ENCODE measurements at places on chromosomes 1 and 21.

DNA sequence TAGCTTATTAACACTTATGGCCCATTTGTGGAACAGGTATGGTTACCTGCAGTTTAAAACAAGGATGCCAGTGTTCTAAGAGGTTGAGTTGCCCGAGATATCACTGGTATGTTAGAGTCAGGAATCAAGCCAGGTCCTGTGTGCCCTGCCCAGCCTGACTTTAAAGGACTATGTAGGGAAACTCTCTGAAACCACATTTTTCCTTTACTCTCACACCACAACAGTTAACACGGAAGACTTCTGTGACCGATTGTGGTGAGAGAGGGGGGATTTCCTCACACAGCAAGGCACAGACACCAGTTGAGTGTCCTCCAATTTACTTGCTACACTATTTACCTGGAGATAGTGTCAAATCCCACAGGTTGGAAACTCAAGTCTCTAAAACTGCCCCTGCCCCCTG, 47.8 kb downstream of the UCK2 start:
- peak; percentile 12 for DNase-seq

DNA sequence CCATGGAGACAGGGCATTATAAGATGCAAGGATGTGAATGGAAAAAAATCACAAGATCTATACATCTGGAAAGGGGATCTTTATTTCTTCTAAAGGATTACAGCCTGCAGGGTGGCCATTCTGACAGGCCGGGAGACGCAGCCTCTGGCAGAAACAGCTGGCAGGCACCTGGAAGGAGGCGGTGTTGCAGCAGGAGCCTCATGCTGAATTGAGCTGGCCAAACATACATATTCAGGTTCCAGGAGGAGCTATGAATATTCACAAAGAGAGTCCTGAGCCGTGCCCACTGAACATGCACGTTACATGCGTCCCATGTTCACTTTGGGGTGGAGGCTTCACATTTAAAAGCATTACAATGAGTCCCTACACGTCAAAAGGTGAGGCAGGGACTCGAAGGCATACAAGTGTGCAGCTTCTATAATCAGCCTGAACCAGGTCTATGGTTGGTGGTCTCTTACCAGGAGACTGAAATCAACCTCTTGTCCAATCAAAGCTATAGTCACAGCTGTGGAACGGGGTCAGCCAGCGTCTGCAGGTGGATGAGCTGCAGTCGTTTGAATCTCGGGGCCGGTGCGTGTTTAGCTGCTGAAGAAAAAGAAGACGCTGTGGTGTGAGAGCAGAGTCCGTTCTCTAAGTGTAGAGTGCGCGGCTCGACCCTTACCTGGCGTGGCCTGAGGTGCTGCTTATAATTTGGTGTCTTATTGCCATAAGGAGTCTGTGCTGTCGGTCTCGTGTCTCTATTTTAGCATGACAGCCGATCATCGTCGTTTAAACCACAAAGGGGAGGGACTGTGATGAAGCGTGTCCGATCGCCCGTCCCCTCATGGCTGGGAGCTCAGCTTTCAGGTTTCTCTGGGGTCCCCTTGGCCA, 183.0 kb downstream of the ETS2 start:
- DNase-seq, result no peak

- DNase-seq, result no peak
Measured at GRCh38 chr1:21804536-21804935, 7.5 kb upstream of the LDLRAD2 start.

DNA sequence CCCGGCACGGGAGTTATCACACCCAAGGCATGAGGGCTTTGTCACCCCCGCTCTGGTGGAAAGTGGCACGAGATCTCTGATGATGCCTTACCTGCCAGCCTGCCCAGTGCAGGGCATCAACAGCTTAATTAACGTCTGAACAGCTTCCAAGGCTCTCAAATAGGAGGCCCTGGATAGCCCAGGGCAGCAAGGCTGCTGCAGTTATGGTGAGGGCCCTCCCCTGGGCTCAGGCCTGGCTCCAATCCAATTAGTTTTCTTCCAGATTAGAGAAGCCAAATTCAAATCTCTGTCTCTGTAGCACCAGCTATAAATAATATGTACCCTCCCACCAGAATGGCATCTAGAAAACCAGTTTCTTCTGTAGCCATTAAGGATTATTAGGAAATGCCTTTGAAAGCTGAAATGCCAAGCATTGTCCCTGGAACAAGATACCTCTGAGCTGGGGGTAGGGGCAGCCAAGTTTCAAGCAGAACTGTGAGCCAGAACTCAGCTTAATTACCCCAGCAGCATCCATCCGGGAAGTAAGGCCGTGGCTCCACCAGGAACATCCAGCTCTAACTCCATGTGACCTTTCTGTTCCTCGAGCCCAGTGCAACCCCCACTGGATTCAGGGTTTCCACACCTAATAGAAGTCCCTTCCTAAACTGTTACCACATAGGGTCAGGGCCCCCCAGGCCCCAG, 12.5 kb downstream of the QSOX1 start:
- no peak for DNase-seq

GRCh38 chr1:7410156-7410555, 360.9 kb upstream of the VAMP3 start:
- DNase-seq, result no peak

- no peak for DNase-seq
Measured at GRCh38 chr1:17553975-17554700, 14.6 kb downstream of the ARHGEF10L start.

GRCh38 chr1:176656257-176656995, 193.5 kb downstream of the PAPPA2 start:
- no peak for DNase-seq

- DNase-seq, result peak; percentile 28
Measured at GRCh38 chr1:51564124-51564523, 45.1 kb upstream of the EPS15 start.

DNA sequence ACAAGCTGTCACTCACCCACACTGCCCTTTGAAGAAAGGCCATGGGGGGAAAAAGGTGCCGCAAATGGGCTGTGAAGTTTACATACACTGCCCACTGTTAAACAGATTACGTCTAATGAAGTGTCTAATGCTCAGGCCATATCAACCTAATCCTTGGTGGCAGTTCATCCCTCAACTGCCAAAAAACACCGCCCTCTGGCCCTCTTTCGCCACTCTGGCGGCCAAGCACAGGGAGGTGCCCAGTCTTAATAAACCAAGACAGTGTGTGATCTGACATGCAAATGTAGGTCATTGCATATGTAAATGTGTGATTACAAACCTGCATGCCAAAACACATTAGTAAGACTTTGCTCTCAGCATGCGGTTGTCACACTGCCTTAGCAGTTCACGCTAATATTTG, 89.5 kb downstream of the NEK7 start:
- no peak for DNase-seq

DNA sequence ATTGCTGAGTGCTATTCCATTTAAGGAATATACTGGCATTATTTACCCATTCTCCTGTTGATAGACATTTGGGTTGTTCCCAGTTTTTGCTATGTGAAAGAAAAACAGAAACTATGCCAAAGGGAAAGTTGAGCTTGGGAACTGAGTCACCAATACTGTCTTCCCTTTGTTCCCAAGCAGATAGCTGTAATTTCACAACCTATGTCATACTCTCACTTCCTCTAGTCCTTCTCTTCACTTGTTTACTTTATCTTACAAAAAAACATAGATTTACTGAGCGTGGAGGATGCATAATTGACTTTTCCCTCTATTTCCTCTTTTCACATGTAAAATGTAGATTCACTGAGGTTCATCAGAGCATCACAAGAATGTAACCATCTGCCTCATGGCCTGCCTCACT, 32.4 kb upstream of the PGBD5 start:
- no peak for DNase-seq

GRCh38 chr1:40363721-40364120, 9.8 kb upstream of the SMAP2 start:
- DNase-seq, result no peak

DNA sequence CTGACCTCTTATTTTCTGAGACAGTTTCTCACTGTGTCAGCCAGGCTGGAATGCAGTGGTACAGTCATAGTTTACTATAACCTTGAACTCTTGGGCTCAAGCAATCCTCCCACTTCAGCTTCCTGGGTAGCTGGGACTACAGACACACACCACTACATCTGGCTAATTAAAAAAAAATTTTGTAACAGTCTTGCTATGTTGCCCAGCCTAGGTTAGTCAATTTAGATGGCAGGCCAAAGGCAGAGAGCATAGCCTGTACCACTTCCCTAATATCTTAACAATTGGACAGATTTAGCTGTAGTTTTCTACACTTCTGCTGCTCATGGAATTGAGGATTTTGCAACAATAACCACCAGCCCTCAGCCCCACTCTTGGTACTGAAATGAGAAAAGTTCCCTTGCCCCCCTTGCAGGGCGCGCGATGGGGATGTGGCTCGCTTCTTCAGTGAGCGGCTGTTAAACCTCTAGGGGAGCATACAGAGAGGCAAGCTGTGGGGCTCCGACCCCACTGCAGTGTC, 34.9 kb upstream of the PTGFRN start:
- no peak for DNase-seq

- DNase-seq, result no peak
Measured at GRCh38 chr1:200892958-200893357, 1.7 kb upstream of the INAVA start.

DNA sequence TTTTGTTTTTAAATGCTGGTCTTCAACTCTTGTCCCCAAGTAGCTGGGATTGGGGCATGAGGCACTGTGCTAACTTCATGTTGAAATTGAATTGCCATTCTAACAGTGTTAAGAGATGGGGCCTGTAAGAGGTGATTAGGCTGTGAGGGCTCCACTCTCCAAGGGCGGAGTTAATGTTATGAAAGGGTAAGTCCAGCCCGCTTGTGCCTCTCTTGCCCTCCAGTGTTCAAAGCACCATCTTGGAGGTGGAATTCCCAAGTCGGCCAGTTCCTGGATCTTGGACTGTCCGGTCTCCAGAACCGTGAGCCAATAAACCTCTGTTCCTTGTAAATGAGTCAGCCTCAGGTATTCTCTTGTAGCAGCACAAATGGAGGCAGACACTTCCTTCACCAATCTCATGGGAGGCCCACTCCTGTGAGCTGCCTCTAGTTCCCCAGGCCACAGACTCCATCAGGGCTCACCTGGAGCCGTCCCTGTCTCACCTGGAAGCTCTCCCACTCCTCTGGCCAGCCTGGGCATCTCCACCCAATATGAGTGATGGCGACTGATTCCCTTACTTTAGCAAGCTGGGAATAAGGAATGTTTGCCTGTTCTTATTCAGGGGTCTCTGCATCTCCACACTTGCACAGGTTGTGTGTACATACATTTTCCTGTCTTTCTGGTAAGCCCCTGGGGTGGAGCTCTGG, 15.5 kb downstream of the IBA57 start:
- no peak for DNase-seq

- DNase-seq, result no peak
Measured at GRCh38 chr1:31102501-31102950, 37.0 kb upstream of the PUM1 start.

GRCh38 chr21:28801906-28802305, 190.8 kb downstream of the LTN1 start:
- DNase-seq, result no peak

DNA sequence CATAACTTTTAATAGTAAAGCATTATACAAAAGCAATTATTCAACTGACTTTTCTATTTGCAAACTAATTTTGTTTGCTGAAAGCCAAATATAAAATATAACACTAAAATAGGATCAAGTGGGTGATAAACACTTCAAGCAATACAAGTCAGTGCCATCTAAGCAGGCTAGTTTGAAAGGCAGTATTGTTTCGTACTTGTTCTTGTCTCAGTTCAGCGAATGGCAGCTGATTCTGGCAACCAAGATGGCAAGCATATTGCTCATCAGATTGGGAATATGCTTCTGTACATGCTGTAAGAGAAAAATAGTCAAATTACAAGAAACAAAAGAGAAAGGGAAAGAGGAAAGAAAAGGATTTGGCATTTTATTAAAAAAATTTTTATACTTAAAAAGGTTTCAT, 7.5 kb downstream of the TMEM59 start:
- no peak for DNase-seq

- DNase-seq, result no peak
Measured at GRCh38 chr21:14673649-14674048, 127.5 kb upstream of the SAMSN1 start.

- DNase-seq, result no peak
Measured at GRCh38 chr21:37873655-37874054, 42.6 kb downstream of the KCNJ6 start.

DNA sequence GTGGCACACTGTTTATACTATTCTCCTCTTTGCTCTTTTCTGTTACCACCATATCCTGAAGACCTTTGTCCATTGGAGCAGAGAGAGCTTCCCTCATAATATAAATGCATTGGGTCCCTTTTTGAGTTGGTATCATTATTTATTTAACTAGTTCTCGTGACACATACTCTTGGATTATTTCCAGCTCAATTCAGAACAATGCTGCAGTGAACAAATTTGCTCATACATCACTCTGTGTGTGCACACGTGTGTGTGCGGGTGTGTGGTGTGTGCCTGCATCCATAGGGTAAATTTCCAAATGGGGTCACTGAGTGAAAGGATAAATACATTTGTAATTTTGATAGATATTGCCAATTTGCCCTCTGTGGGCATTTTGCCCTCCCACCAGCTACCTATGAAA, 5.8 kb downstream of the PLA2G2A start:
- DNase-seq, result no peak

GRCh38 chr1:187078321-187078720, 249.6 kb downstream of the PLA2G4A start:
- no peak for DNase-seq

- DNase-seq, result peak; percentile 27
Measured at GRCh38 chr1:42529724-42530181, 66.7 kb downstream of the CCDC30 start.

DNA sequence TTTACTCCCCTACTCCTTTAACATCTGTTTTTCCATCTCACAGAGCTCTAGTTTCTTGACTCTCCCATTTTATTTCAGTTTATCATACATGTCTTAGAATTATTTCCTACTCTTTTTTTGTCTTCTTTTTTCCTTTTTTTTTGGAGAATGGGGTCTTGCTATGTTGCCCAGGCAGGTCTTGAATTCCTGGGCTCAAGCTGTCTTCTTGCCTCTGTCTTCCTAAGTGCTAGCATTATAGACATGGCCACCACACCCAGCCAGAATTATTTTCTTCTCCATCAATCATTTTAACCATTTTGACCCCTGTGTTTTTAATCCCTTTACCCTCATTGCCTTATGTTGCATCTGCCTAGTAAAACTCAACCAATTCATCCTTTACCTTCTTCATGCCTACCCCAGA, 123.2 kb upstream of the KIAA1614 start:
- DNase-seq, result no peak

GRCh38 chr1:173628888-173629287, 6.2 kb upstream of the TEX50 start:
- peak; percentile 15 for DNase-seq

- DNase-seq, result peak; percentile 54
Measured at GRCh38 chr1:207866471-207867135, 44.3 kb downstream of the CD34 start.

- no peak for DNase-seq
Measured at GRCh38 chr21:39098696-39099200, 84.5 kb downstream of the PSMG1 start.

- no peak for DNase-seq
Measured at GRCh38 chr1:60894130-60894529, 188.2 kb upstream of the NFIA start.

- no peak for DNase-seq
Measured at GRCh38 chr1:218565377-218565776, 220.2 kb downstream of the TGFB2 start.
